Activated T-helper 17 cell treated with anti-CD3 and anti-CD28 coated beads, Interleukin-2, amount 50 U/mL, for 72 hours (primary cell): ENCODE measurements at places on chromosomes 3 and 15. TPM values are rescaled to one million over a fixed set of nuclear protein-coding genes. Genes with fewer than 3 reads are reported as not detected.

DNA sequence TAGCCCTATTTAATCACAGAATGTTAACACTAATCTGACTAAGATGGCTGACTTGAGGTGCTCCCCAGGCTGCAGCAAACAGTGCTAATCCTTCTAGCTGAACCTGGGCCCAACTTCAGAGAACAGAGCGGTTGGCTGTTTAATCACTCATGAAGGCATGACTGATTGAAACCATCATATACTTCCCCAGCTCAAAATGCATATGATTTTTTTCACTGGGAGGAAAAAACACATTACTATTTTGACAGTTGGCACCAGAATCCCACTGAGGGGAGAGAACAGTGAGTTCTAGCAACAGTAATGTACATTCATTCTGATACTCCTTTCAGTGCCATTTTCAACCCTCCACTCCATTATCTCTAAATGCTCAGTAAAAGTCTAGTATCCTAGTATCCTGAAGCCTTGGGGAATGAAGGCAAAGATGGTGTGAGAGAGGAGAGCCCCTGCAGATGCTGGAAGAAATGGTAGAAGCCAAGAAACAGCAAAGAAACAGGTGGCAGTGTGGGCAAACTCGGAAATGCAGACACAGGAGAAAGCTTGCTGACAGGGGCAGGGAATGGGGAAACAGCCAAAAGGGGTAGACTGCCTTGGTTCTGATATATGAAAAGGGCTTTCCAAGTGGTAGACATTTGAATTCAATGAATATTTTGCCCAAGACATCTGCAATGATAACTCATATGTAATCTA is 34.4 kb upstream of the CASR start:
- ATAC-seq = peak; percentile 38

The GOLGA8S gene
- total RNA-seq = 0.08 TPM

The EXD1 gene
- total RNA-seq = not detected

The TMEM207 gene
- total RNA-seq = not detected

The TM6SF1 gene
- 0.54 TPM for total RNA-seq
